AG04449 (cell line): ENCODE measurements at places on chromosomes 2 and 18.

- no peak for DNase-seq
Measured at GRCh38 chr2:184006998-184007397, 591.3 kb upstream of the ZNF804A start.

- no peak for DNase-seq
Measured at GRCh38 chr2:32884346-32884745, 62.4 kb upstream of the LTBP1 start.

- no peak for DNase-seq
Measured at GRCh38 chr18:26768385-26768784, 97.1 kb downstream of the AQP4 start.

DNA sequence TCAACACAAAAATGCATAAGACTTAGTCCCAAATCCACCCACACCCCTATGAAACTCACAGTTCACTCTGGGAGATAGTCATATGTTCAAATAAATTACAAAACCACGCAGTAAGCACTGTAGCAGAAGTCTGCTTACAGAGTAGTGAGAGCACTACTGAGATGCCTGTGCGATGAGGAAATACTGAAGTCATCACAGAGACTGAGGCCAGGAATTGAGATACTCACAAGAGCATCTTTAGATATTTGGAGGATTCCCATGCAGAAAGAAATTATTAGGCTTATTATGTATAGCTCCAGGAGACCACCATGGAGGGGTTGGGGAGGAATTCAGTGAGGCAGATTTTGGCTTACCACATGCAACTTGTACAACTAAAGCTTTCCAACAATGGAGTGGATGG is 82.3 kb downstream of the ANTXR1 start:
- no peak for DNase-seq

- no peak for DNase-seq
Measured at GRCh38 chr2:136052369-136053362, 65.3 kb downstream of the CXCR4 start.

GRCh38 chr2:27962006-27962405 is 71.5 kb downstream of the BABAM2 start:
- no peak for DNase-seq

- DNase-seq = no peak
Measured at GRCh38 chr18:46877329-46877987, 39.8 kb downstream of the PIAS2 start.

DNA sequence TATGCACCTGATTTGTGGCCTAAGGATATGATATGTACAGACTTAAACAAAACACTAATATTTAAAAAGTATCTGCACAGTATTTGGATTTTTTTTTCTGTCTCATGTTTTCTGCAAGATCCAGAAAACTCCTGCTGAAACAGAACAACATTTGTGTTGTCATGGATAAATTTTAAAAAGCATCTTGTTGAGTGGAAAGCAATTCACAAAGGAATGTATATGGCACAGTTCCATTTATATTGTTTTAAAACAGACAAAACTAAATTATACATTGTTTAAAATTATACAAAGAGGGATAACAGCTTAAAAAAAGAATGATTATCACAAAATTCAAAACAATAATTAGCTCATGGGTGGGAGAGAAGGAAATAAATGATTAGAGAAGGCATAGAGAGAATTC is 193.5 kb downstream of the PPP1R1C start:
- no peak for DNase-seq

DNA sequence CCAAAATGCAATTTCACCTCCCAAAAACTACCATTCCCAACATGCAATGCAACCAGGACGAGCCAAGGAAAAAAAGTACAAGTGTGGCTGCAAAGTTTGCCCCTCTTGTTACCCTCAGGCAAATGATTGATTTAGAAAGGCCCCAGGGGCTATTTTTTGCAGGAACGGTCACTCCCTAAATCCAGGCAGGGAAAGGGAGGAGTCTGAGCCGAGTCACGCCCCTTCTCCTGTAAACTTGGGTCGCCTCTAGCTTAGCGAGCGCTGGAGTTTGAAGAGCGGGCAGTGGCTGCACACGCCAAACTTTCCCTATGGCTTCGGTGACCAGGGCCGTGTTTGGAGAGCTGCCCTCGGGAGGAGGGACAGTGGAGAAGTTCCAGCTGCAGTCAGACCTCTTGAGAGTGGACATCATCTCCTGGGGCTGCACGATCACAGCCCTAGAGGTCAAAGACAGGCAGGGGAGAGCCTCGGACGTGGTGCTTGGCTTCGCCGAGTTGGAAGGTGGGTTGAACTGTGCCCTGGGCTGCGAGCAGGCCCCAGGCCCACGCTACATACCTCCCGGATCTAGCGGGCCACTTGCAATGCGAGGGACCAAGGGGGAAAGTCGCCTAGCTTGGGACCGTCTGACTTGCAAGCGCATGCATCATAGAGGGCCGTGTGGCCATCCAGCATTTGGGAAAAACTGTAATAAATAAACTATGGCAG is at the start of gene GALM:
TSS of gene GALM (plus strand) at position 261 of the 702 bp plus-strand sequence. CDS start at position 309, 48 bp downstream.
- DNase-seq = peak; percentile 47

- no peak for DNase-seq
Measured at GRCh38 chr2:61419570-61419969, 51.3 kb downstream of the USP34 start.

DNA sequence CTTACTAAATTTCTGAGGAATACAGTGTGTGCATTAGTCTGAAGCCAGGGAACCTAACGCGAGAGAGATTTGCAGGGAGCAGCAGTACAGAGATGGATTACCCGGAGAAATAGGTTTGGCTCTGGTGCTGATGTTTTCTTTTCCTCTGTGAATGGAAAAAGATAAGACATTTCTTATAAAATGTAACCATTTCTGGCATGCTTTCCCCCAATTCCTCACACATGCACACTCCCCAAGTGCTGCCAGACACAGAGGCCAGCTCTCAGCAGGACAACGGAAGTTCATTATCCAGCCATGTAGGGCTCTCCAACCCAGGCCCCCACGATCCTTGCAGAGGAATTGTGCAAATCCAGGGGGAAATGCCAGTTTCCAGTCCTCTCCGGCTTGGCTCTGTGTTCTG is 224.5 kb upstream of the MGAT5 start:
- no peak for DNase-seq

DNA sequence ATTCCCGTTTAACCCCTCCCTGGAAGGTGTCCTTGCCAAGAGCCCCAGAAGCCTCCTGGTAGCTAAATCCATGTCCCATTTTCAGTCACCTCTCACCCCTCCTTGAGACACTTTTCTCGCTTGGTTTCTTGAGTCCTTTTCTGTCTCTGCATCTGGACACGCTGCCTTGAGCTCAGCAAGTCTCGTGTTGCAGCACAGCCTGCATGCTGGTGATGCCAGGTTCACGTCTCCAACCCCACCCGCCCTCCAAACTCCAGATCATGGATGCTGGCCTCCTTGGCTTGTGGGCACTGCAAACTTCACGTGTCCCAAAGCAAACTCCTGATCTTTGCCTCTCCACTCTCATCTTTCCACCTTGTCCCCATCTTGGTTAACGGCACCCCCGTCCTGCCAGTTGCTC is 39.3 kb downstream of the CENPO start:
- DNase-seq = no peak
